ENCODE measurements at places on chromosomes 11 and 22.

DNA sequence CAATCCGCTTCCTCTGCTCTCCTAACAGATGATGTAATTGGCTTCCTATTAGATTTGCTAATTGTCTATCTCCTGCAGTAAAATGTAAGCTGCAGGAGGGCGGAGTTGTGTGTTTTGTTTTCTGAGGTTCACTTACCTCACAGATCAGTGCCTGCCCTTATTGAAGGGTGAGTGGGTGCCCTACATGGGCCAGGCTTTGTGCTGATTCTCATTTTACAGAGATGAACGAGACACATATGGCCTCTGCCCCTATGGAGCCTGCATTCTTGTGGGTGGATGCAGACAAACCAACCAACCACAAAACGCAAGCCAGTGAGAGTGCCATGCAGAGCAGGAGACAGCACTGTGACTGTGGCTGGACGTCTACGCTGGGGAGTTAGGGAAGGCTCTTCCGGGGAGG is 9.9 kb downstream of the TESMIN start:
- no peak for DNase-seq

DNA sequence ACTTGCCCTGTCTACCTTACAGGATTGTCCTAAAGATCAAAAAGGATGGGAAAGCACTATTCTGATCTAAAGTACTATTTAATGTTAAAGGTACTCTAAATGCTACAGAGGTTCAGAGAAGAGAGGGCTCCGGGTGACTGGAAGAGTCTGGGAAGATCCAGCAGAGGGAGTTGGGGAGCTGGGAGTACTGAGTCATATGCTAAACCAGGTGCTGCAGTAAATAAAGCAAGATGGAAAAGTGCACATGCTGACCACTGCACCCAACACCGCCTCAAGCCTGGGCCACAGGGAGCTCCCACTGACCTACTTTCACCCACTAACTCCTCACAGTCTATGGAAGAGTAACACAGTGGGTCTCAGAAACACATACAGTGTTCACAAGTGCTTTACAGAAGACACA is 49.3 kb downstream of the WT1 start:
- DNase-seq = no peak

- no peak for DNase-seq
Observed at GRCh38 chr11:96303064-96303463, 39.9 kb downstream of the MAML2 start.

GRCh38 chr11:1655168-1656060 is 25.8 kb downstream of the KRTAP5-5 start:
- no peak for DNase-seq

- no peak for DNase-seq
Observed at GRCh38 chr11:20046416-20046815, 113.9 kb downstream of the DBX1 start.

DNA sequence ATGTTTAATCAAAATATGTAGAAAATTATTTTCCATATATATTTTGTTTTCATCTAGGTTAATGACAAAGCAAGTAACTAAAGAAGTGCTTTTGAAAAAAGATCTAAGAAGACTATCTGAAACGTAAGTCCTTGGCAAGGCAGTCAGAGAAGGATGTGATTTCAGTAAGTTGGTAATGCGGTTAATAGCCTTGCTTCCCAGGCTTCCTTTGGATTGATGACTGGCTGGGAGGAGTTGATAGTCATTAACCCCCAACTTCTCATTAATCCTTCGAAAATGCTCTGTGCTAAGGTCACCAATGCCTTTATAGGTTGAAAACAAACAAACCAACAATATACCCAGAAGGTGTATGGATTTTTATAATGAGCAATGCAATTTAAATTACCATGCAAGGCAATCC is 1326.5 kb downstream of the LRRC4C start:
- no peak for DNase-seq

- DNase-seq = no peak
Observed at GRCh38 chr11:100467821-100468508, 219.1 kb upstream of the ARHGAP42 start.

Data from NCI-H1092 (cell line).